Transverse colon (tissue), 4 donors: ENCODE measurements at places on chromosomes 2 and 18. TPM values are rescaled to one million over a fixed set of nuclear protein-coding genes. Genes with fewer than 3 reads are reported as not detected.

- H3K4me1 ChIP-seq: no peaks in the 10 kb centered on the region
- no peak overlapping the region for H3K4me3 ChIP-seq
- no peak for DNase-seq
- H3K36me3 ChIP-seq: no peaks in the 10 kb centered on the region
- no peaks in the 10 kb centered on the region for H3K27me3 ChIP-seq
These were observed 396.7 kb upstream of the DCC start for GRCh38 chr18:51943281-51943680.

SAG gene
- total RNA-seq: not detected

GRCh38 chr18:78713726-78714125 lies 265.9 kb upstream of the SALL3 start:
- DNase-seq: no peak
- no peaks in the 10 kb centered on the region for H3K27me3 ChIP-seq
- no peak overlapping the region for H3K27ac ChIP-seq

DNA sequence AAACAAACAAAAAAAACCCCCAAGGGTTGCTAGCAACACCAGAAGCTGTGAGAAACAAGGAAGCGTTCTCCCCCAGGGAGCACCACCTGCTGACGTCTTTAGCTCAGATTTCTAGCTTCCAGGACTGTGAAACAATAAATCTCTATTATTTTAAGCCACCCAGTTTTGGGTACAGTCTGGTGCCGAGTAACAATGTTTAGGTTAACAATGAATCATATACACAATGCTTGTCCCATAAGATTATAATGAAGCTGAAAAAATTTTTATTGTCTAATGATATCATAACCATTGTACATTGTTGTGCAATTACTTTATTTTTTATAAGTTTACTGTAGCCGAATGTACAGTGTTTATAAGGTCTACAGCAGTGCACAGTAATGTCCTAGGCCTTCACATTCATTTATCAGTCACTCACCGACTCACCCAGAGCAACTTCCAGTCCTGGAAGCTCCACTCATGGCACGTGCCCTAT lies 72.1 kb upstream of the CAB39 start:
- H3K4me1 ChIP-seq: no peaks in the 10 kb centered on the region
- H3K27ac ChIP-seq: no peak overlapping the region
- no peak overlapping the region for H3K4me3 ChIP-seq
- no peaks in the 10 kb centered on the region for H3K36me3 ChIP-seq
- no peak for DNase-seq
- H3K27me3 ChIP-seq: no peaks in the 10 kb centered on the region

- H3K27me3 ChIP-seq: no peaks in the 10 kb centered on the region
- H3K4me3 ChIP-seq: no peak overlapping the region
- no peaks in the 10 kb centered on the region for H3K36me3 ChIP-seq
- no peak overlapping the region for H3K27ac ChIP-seq
- no peaks in the 10 kb centered on the region for H3K4me1 ChIP-seq
These were observed 8.8 kb upstream of the FZD7 start for GRCh38 chr2:202024871-202025270.

FSHR gene
- not detected for total RNA-seq

DAW1 gene
- not detected for total RNA-seq

DNA sequence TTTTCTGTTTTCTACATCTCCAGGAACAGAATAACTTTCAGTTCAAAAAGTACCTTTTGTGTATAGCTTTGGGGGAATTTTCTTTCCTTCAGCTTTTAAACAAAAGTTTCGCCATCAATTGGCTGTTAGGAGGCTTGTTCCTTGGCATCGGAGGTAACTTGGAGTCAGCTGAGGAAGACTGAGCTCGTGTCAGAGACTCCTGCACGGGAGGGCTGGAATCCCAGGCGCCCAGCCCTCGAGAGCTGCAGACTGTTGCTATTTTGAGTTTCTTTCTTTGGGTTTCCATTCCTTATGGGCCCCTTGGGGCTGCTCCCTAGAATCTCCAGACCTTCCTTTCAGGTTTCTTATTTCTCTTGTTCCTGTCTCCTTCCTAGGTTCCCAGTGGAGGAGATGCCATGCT lies 8.1 kb downstream of the EMILIN2 start:
- H3K4me1 ChIP-seq: no peaks in the 10 kb centered on the region
- no peak overlapping the region for H3K4me3 ChIP-seq
- no peak overlapping the region for H3K27ac ChIP-seq
- no peaks in the 10 kb centered on the region for H3K36me3 ChIP-seq

GRCh38 chr2:70717431-70718038 lies 50.5 kb downstream of the ADD2 start:
- H3K27ac ChIP-seq: no peak overlapping the region
- H3K4me1 ChIP-seq: no peaks in the 10 kb centered on the region
- H3K27me3 ChIP-seq: peaks cover 2% of the 10 kb centered on the region
- no peak overlapping the region for H3K4me3 ChIP-seq
- H3K36me3 ChIP-seq: no peaks in the 10 kb centered on the region
- no peak for DNase-seq

- no peak for DNase-seq
- no peaks in the 10 kb centered on the region for H3K36me3 ChIP-seq
- no peak overlapping the region for H3K4me3 ChIP-seq
- no peak overlapping the region for H3K27ac ChIP-seq
- H3K4me1 ChIP-seq: no peaks in the 10 kb centered on the region
These were observed 30.8 kb downstream of the AOX1 start for GRCh38 chr2:200616656-200617055.

CDK5R2 gene
- total RNA-seq: not detected

DNA sequence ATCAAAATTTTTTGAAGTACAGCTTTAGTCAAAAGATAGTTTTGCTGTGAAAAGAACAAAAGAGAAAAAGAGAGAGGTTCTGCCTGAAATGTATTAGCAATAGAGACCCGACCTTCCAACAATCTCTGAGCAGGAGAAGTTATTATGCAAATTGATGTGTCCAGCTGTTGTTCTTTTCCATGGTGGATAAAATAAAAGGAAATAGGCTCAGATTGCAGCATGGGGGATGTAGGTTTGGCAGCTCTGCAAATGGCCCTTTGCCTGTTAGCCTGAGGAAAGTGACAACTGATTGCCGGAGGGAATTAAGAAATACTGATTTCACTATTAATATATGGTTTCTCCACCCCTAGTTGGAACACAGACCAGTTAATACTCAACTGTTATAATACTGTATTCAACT lies 1283.2 kb upstream of the NXPH2 start:
- no peaks in the 10 kb centered on the region for H3K27me3 ChIP-seq
- no peak for DNase-seq
- no peaks in the 10 kb centered on the region for H3K36me3 ChIP-seq
- H3K4me3 ChIP-seq: no peak overlapping the region
- H3K4me1 ChIP-seq: no peaks in the 10 kb centered on the region

- no peaks in the 10 kb centered on the region for H3K4me1 ChIP-seq
- H3K36me3 ChIP-seq: no peaks in the 10 kb centered on the region
- no peak overlapping the region for H3K4me3 ChIP-seq
These were observed 266.1 kb upstream of the SIX2 start for GRCh38 chr2:45275242-45275805.

CTLA4 gene
- not detected for total RNA-seq

DNA sequence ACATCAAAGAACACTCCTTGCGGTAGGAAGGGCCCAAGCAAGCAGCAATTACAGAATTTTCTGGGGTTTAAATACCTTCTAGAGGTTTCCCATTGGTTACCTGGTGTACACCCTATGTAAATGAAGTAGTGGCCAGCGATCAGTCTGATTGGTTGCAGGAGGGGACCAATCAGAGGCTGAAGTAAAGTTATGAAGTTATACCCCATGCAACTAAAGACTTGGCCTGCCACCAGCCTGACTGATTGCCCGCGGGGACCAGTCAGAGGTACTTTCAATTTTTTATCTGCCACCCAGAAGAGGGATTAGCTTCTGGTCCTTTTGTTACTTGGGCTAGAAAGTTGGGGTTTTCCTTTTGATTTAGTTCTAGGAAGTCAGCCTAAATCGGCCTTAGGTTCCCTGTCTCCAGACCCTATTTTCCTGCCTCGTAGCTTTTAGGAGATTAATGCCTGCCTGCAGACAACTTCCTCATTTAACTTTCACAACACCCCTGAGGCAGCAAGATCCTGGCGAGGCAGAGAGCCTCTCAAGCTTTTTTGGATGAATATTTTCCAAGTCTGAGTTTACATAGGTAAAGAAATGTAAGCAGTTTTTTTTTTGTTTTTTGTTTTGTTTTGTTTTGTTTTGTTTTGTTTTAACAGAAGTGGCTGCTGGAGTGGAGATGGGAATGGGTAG lies 1.5 kb upstream of the DGUOK start:
- DNase-seq: peak; percentile 69
- H3K4me3 ChIP-seq: no peak overlapping the region
- no peaks in the 10 kb centered on the region for H3K27me3 ChIP-seq
